MG63 (cell line): ENCODE measurements at places on chromosomes 2 and 18. TPM values are rescaled to one million over a fixed set of nuclear protein-coding genes. Genes with fewer than 3 reads are reported as not detected.
A peak's percentile ranks its signal among the peaks of the same experiment; 100 is the strongest.

Gene TEX44
- not detected in 2 replicates for total RNA-seq

Gene CROCC2
- not detected in 2 replicates for total RNA-seq

Gene STPG4
- not detected in 2 replicates for total RNA-seq

Gene MYCN
- total RNA-seq: not detected in 2 replicates

Gene GLS
- total RNA-seq: 118 and 149 TPM in 2 replicates

Gene IL37
- total RNA-seq: 3.1 and 6.9 TPM in 2 replicates

Gene CRYBA2
- total RNA-seq: not detected in 2 replicates

Gene FRZB
- total RNA-seq: not detected in 2 replicates

Gene MC5R
- 0.69 and 0.99 TPM in 2 replicates for total RNA-seq

Gene GPR39
- total RNA-seq: 0.95 and 3.1 TPM in 2 replicates

Gene SNRPD1
- 9.6 and 10.1 TPM in 2 replicates for total RNA-seq

Gene PLA2R1
- total RNA-seq: 0.36 and 1.6 TPM in 2 replicates

Gene ACMSD
- not detected in 2 replicates for total RNA-seq

Gene POTEJ
- total RNA-seq: not detected in 2 replicates

DNA sequence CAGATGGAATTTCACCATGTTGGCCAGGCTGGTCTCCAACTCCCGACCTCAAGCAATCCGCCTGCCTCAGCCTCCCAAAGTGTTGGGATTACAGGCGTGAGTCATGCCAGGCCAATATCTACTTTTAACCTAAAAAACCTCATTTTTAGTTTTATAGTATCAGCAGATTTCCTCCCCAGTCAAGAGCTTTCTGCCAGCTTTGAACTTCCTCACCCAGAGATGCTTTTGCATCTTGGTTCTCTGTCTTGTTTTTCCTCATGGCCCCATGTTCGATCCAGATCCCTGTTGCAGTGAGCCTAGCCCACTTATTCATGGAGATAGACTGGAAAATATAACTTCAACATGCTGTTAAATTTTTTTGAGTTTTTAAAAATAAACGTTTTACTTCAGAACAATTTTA lies 33.1 kb upstream of the CFAP36 start:
- DNase-seq: no peak

DNA sequence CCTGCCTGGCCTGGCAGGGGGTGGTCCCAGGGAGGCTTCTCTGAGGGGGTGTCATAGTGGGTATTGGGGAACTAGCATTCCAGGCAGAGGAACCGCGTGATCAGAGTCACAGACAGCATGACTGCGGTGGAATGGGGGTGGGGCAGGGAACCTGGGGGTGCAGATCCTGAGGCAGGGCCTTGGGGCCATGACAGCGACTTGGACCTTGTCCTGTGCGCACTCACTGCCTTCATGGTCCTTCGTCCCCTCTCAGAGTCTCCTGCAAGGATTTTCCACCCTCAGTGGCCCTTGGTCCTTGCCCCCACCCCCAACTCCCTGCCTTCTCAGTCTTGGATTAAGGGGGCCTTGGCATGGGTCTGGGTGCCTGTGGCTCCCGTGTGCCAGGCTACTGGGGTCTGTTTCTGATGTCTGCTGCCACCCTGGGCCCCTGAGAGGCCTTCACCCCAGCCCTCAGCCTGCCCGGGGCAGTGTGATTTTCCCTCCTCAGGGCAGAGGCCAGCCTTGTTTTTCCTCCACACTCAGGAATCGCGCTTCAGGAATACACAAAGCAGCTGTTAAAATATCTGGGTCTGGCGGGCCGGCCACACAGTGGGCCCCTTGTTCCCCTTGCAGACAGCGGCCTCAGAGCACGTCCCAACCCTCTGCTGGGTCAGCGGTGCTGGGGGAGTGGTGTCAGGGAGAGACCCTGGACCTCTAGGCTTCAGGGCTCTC lies 51.6 kb downstream of the GLI2 start:
- no peak for DNase-seq

- DNase-seq: no peak
Measured at GRCh38 chr2:25749676-25750075, 76.3 kb upstream of the DTNB start.

- no peak for DNase-seq
Measured at GRCh38 chr18:63858456-63858855, 29.0 kb upstream of the SERPINB2 start.

DNA sequence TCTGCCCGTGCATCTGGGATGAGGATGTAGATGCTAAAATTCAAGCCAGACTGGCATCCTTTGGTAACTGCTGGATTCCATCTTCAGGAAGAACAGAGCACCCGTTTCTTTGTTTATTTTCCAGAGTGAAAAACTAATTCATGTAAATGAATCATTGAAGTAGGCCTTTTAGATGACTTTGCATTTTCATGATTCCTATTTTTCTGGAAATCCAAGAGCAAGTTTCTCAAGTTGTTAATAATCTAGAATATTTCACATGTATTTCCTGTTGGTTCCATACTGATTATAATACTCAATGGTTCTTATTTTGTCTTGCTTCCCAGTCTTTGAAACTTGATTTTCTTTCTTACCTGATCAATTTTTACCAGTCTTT lies 328.4 kb downstream of the LPIN1 start:
- DNase-seq: no peak

DNA sequence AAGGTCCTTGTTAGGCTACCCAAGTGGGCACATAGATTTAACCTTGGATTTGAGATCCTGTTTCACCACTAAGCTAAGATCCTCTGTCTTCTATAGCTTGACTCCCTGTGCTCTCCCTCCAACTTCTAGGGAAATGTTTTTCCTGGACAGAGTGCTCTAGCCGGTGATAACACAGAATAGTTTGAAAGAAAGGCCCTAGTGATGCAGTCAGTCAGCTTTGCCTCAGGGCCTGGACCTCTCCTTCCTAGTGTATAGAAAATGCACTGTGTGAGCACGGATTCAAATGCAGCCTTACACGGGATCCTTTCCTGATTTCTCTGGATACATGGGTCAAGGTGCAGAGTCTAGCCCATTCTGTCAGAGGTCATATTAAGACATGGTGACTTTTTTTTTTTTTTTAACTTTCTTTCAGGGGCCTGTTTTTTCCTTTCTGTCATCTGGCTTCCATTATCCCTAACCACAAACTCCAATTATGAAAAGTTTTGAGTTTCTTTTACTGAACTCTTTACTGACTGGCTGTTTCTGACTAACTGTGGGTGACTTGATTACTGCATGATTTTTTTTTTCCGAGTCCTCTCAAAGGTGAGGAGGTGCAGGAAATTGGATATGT lies 122.6 kb downstream of the LRP1B start:
- DNase-seq: no peak

- no peak for DNase-seq
Measured at GRCh38 chr18:59033359-59033758, 106.3 kb upstream of the SEC11C start.

- no peak for DNase-seq
Measured at GRCh38 chr2:220756653-220757052, 815.5 kb downstream of the EPHA4 start.

DNA sequence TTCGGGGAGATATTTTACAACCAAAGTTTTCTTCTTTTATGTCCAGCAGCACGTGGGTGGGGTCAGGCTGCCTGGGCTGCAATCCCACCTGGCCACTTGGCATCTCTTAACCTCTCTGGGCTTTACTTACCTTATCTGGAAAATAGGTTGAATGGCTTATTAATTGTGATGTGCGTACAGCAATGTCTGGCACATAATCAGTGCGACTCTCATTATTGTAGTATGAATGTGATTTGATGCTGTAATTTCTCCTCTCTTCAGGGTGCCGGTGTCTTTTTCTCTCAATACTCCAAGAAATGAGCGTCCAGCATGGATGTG lies 2.0 kb upstream of the ZAP70 start:
- no peak for DNase-seq

DNA sequence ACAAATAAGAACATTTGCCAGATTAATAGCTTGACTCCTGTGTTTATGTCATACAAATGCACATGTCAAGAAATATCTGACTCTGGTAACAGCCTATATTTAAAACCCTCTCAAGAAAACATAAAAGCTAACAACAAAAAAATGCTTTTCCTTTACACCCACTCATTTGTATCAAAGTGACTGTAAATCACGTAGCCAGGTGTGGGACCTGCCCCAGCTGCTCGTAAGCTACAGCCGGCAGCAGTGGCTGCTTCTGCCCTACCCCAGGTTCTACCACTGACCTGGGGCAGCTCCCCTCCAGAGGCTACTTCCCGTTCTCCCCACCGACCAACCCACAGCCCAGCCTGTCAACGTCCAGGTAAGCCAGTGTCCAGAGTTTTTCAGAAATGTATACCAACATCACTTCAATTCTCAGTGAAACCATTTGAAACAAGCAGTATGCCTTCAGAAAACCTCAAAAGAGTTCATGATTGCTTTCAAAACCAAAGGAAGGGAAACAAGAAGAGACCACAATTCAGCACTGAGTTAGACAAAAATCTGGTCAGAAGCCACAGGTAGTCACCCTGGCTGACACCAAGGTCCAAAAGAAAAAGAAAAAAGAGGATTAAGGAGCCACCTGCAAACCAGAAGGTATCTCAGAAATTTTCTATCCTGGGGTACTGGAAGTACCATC lies 40.4 kb downstream of the KIDINS220 start:
- DNase-seq: no peak

- no peak for DNase-seq
Measured at GRCh38 chr2:225488743-225489142, 89.2 kb downstream of the NYAP2 start.

DNA sequence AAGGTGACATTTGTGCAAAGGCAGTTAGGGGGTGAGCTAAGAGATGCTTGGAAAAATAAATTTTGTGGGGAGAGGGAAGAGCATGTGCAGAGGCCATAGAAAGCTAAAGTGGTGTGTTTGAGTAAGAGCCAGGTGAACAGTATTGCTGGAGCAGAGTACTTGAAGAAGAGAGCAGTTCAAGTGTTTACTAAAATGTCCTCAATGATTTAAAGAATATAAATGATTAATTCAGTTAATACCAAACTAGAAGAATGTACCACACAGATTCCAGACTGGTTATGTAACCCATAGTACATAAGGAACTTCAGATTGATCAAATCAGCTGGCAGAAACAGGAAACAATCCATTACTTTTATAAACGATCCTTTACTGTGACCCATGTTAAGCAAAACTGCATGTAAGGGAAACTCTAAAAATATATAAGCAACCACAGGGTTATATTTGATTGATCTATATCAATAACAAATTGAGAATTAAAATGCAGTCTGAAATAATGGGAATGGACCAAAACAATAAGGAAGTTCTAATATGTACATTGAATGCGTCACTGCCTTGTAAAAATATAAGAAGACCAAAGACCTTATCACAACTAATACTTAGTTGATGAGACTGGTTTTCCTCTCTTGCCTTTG lies 76.9 kb downstream of the LDAH start:
- no peak for DNase-seq

DNA sequence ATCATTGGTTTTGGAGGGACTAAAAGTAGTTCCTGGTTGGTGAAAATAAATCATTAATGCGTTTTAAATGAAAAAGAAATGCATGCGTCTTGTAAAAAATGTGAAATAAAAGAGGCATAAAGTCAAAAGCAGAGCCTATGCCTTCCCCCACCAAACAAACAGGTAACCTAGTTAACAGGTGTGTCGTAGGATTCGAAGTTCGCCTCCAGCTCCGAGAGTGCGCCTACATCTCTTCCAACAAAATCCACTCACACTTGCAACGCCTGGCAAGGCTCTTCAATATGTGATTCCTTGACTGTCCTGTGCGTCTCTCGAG lies 677 bp upstream of the SMAD4 start:
- no peak for DNase-seq

DNA sequence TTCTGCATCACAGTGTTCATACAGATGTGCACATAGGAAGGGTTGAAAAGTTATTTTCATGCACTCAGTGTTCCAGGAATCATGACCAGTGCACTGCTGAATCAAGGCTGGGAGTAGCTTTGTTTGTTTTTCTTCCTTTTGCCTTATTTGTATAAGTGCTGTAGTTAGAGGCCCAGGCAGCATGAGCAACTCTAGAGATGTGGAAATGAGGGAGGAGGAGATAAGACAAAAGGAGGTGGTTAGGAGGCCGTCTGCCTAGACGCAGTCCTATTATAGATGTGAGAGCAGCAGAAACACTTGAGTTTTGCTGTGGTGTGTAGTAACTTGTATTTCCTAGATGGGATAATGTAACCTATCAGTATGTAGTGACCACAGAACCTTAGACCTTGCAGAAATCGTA lies 264.3 kb upstream of the RASGRP3 start:
- peak; percentile 61 for DNase-seq

DNA sequence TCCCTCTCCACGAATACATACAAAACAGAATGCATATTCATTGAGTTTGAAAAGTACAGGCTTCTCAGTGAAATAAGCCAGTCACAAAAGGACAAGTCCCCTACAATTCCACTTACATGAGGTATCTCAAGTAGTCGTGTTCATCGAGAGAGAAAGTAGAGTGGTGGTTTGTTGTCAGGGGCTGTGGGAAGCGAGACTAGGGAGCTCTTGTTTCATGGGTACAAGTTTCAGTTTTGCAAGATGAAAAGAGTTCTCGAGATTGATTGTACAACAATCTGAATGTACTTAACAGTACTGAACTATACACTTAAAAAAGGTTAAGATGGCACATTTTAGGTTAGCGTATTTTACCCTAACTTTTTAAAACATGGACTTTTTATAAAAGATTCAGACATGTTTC lies 71.5 kb upstream of the TTC39C start:
- DNase-seq: no peak

- DNase-seq: no peak
Measured at GRCh38 chr2:101809698-101810097, 112.2 kb downstream of the MAP4K4 start.

DNA sequence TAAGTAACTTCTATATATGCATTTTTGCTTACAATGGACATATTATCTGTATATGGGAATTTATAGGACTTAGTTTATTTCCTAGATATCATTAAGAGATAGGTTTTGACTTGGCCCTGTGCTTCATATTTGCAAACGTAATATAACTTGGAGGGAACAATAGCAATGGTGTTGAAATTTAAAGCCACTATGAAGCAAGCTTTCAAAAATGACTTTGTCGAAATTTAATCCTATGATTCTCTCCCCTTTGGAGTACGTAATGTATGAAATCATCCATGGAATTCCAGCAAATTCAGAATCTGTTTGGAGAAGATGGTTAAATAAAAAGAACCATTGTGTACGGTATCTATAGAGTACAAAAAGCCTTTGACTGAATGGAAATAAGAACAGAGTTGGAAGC lies 486.3 kb downstream of the ARHGAP15 start:
- DNase-seq: no peak

GRCh38 chr18:39019989-39020388 lies 1454.4 kb upstream of the CELF4 start:
- no peak for DNase-seq

GRCh38 chr2:120616261-120616660 lies 119.4 kb upstream of the GLI2 start:
- no peak for DNase-seq

DNA sequence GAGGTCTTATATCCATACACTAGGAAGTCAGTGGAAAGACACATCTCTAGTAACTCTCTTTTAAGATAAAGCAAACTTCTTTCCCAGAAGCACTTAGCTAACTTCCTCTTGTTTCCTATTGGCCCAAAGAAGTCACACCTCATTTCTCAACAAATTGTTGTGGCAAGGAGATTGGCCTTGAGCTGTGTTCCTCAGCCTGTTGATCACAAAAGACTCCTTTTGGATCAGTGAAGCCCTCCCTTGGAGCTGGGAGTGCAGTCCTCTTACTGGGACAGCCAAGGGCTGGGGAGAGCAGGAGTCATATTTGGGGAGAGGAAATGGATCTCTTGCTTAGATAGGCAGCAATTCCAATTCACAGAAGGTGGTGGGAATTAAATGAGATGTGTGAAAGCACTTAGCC lies 51.2 kb upstream of the DAPL1 start:
- no peak for DNase-seq

GRCh38 chr2:233829193-233830110 lies 24.9 kb downstream of the HJURP start:
- no peak for DNase-seq
